GM06990 (cell line): ENCODE measurements at places on chromosomes 5 and 9.

- DNase-seq = no peak
Observed at GRCh38 chr5:73763300-73764032, 137.5 kb downstream of the ARHGEF28 start.

DNA sequence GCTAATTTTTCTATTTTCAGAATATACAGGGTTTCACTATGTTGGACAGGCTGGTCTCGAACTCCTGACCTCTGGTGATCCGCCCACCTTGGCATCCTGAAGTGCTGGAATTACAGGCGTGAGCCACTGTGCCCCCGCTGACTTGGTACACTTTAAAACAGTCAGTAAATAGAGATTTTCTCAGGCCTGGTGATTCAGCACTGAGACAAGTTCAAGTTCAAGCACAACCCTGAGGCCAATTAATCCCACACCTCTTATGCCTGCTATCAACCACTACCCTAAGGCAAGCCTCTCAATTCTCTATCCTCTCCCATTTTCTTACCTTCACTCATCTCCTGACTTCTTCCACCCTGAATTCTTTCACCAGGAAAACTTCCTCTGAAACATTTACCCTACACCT lies 18.9 kb downstream of the MUSK start:
- no peak for DNase-seq

- no peak for DNase-seq
Observed at GRCh38 chr9:92206488-92206887, 87.0 kb downstream of the IARS1 start.

DNA sequence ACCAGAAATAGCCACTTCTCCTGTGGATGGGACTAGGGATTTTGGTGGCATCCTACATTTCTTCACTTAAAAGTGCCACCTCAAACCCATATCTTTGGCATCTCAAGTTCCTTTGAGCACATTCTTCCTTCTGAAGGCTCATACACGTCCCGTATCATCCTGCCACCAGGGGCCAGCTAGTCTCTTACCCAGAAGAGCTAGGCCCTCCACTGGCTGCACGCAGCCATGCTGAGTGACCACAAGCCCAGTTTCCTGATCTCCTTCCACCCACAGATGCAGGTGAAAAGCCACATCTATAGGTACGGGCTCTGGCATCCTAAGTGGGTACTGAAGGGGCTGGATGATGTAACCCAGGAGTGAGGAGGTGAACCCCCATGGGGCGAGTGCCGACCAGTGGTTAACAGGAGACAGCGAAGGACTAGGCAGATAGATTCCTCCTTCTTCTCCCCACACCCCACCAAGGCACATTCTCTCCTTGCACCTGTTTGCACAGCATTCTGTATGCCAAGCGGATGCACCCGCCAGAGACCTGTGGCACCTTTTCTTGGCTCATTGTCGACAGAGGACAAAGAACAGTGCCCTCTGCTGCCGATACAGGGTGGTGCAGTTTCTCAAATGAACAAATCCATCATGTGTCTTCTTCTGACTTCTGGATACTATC lies 14.4 kb upstream of the SCGB3A1 start:
- DNase-seq = no peak

- no peak for DNase-seq
Observed at GRCh38 chr5:880816-881550, 11.6 kb downstream of the BRD9 start.

- no peak for DNase-seq
Observed at GRCh38 chr5:177327539-177328522, 16.1 kb upstream of the MXD3 start.

DNA sequence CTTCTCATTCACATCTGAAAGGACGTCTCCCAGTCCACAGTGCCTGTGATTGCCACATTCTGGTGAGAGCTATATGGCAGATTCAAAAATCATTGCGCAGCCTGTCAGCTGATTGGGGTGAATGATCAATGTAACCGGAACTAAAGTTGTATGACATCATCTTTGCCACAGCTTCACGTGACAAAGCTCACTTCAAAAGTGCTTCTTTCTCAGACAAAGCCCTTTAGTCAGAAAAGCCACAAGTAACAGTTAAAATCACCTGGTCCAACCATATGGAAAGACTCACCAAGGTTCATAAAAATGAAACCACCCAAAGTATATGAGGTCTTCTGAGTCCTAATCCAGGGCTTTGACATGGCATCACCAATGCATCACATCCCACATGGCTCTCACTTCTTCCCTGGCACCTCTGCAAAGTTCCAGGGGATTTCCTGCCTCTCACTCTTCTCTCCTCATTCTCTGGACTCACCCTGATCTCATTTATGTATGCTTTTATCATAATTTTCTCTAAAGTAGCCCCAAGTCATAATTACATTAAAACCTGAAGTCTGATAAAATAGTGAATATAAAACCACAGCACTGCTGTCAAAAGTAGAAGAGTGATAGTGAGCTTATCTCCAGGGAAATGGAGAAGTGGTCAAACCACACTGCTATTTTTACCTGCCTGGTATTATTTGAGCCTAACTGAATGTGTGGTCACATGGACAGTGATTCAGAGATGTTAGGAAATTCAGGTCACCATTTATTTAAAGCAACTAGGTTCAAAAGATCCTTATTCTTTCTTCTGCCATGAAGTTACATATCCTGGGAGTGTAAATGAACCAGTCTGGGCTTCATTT lies 193.1 kb upstream of the PTGER4 start:
- peak; percentile 74 for DNase-seq

- no peak for DNase-seq
Observed at GRCh38 chr5:178327931-178328711, 95.5 kb upstream of the PHYKPL start.

DNA sequence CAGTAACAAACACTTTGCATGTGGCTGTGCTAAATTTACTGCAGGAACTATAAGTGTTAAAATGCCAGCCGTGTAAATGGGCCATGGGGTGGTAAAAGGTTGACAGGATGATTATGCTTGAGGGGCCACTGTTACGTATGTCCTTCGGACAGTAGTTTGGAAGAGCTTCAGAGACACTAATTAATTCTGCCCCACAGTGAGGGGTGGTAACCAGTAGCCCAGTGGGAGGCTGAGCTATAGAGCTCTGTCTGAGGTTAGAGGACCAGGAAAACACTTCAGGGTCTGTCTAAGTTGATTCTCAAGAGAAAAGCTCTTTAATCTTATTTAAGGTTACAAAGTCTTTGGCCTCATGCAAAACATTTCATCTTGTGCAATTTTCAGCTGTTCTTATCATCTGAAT lies 176.6 kb downstream of the DMRTA1 start:
- no peak for DNase-seq

DNA sequence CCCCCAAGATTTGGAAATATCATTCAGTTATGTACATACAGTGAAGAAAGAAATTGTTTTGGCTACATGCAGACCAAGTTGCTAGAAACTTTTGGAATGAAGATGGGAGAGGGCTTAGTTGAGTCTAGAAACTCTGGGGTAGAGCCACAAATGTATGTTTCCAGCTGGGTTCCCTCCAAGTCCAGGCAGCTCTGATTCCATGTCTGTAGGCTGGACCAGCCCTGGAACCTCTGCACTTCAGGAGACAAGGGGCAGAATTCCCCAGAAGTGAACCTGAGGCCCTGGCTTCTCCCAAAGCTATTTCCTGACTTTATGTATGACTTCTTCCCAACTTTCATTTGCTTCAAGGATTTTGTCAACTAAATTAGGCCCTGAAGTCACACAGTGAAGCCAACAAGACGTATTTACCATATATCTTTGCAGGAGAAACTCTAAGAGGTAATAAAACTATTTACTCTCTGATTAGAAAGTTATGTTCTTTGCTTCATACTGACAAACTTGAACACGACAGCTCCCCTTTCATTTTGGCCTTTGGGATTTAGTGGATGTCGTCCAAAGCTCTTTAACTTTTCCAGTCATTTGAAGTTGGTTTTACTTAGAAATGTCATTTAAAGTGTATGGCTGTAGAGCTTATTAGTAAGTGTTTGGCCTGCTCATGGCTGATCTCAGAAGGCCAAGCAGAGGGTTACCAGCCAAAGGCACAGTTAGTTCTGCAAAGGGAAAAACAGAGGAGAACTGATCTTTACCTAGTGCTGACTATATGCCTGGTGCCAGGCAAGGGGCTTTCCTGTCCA lies 152.0 kb upstream of the SLC28A3 start:
- DNase-seq = no peak

DNA sequence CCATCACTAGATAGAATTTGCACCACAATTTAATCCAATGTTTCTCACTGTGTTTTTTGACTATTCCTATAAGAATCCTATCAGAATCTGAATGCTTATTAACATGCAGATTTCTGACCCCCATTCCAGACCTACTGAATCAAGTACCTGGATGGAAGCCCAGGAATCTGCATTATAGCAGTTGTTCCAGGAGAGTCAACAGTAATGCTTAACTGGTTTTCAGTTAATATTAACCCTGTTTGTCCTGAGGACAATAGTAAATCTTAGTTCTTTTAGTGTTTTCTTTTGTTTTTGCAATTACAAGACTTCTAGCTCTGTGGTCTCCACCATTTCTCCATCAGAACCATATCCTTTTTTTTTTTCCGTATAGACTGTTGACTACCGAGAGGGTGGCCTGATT lies 168.2 kb downstream of the SREK1 start:
- no peak for DNase-seq

GRCh38 chr9:12718482-12719026 lies 25.4 kb downstream of the TYRP1 start:
- no peak for DNase-seq

GRCh38 chr5:43774881-43775399 lies 172.0 kb downstream of the NNT start:
- no peak for DNase-seq

GRCh38 chr5:6660688-6661087 lies 27.4 kb downstream of the SRD5A1 start:
- DNase-seq = no peak

DNA sequence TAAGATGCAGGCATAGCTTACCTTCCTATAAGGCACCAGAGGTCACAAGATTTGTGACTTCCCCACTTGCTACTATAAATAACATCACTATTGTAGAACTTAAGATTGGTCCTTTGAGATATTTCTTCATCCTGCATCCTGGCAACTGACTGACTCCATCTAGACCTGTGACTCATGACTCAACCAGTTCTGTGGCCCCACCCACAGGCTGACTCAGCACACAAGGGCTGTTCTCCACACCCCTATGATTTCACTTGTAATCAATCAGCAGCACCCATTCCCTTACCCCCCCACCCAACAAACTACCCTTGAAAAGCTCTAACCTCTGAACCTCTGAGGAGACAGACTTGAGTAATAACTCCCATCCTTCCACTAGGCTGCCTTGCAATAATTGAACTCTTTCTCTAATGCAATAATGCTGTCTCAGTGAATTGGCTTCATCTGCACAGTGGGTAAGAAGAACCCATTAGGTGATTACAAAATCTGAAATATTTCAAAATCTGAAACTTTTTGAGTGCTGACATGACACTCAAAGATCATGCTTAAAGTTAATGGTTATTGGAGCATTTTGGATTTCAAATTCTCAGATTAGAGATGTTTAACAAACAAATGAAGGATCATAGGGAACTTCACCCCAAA lies 296.7 kb downstream of the ARL15 start:
- DNase-seq = no peak

DNA sequence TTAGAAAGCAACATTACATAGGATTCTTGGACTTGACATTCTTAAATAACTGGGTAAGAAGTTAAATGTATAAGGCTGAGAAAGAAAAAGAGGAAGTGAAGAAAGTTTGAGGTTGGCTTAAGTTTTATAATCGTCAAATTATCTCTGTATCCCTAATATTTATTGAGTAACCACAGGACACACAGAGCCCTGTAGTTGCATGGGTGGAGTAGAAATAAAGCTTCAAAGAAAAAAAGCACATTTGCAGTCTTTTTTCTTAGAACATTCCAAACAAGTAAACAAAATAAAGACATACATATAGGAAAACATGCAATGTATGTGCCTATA lies 137.0 kb downstream of the CCDC192 start:
- no peak for DNase-seq

DNA sequence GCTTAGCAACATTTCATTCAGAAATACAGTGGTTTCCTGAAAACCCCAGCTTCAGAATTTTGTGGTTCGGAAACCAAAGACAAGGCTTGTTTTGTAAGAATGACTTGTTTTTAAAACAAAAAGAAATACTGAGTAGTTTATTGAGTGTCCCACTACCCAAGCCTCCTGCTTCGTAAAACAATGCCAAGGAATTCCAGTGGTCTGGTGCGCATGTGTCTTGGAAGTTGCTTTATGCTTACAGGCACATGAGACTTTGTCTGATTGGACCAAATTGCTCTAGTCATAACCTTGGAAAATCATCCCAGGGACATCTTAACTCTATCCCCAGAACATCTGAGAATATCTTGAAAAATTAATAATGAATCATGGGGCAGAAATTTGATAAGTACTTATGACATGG lies 77.1 kb upstream of the FST start:
- no peak for DNase-seq

GRCh38 chr5:32233696-32234447 lies 59.8 kb upstream of the GOLPH3 start:
- no peak for DNase-seq

DNA sequence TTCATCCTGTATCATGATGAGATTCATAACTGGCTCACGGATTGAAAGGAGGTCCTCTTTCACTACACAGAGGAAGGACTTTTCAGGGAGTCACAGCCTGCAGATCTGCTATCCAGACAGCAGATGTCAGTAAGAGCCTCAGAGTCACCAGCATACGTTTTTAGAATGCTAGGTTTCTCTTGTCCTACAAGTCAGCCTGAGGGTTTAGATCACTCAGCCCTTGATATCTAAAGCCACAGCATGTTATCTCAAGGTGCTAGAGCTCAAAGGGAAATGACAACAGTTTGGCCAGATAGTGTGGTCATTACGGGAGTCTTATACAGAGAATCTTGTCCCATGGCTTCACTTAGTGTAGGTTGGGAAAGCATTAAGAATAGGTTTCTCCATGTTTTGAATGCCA lies 30.9 kb upstream of the SLC46A2 start:
- DNase-seq = no peak

DNA sequence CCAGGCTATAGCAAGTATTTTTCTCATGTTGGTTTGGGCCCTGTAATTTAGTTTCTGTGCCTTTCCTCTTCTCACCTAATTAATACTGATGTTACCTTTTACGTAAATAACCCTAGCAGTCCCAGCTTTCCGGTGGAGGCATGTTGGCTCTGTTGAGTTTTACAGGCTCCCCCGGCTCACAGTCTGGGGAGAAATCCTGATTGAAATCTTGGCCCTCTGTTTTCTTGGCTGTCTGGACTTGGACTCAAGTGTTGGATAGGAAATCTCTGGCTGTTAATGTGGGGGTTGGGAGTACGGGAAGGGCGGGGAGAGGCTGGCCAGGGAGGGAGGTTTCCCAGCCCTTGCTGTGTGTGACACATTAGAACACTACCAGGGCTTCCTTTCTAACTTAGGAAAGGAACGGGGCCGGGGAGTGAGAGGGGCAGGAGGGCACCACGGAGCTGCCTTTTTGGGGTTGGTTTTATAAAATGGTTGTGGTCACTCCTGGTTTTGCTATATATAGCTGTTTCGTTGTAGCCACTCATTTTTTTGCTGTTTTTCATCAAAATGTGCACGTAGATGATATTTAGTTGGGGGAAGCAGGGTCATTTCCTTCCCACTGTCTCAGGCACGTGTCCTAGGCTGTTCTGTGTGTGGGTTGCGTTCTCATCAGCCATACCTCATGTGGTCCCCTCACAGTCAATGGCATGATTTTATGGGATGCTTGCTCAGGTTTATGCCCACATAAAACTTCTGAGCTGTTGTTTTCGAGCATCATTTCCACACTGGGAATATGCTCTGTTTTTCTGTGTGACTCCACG lies 11.0 kb downstream of the TRIO start:
- DNase-seq = no peak

GRCh38 chr5:66777868-66778267 lies 181.7 kb downstream of the MAST4 start:
- no peak for DNase-seq

GRCh38 chr5:1227667-1228066 lies 2.5 kb downstream of the SLC6A18 start:
- DNase-seq = no peak

GRCh38 chr5:117665121-117665520 lies 1090.5 kb upstream of the SEMA6A start:
- no peak for DNase-seq
